ENCODE measurements at places on chromosomes 4 and X.

DNA sequence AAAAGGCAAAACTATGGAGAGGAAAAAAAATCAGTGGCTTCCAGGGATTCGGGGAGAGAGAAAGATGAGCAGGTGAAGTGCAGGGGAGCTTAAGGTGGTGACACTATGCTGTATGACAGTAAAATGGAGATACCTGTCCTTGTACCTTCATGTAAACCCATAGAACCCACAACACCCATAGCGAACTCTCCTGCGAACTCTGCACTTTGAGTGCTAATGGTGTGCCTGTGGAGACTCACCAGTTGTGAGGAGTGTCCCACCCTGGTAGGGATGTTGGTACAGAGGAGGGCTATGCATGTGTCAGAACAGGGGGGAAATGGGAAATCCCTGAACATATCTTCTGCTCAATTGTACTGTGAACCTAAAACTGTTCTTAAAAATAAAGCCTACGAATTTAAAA is 42.8 kb downstream of the HMX1 start:
- DNase-seq: no peak

GRCh38 chr4:86644892-86645291 is 50.8 kb downstream of the PTPN13 start:
- no peak for DNase-seq

DNA sequence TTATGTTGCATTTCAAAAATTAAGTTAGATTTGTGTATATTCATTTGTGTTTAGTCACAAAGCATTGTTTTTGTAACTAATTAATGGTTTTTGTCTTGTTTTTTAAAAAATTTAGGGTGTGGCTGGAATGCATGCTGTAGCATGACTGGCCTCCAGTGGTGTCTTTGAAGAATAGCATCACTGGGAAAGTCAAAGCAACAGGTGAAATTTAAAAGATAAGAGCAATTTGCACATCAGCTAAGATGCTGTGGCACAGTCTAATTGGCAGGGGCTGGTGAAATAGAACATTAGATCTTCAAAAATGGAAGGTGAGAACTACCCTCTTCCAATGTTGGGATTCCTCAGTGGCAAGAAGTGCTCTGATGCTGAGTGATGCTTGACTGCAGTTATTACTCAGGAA is 45.3 kb downstream of the ANK2 start:
- DNase-seq: no peak

GRCh38 chr4:113051361-113051760 is 1.9 kb downstream of the ANK2 start:
- no peak for DNase-seq

GRCh38 chrX:119130911-119131310 is 3.3 kb upstream of the KIAA1210 start:
- DNase-seq: no peak

- no peak for DNase-seq
Measured at GRCh38 chrX:10380300-10380699, 223.5 kb downstream of the CLCN4 start.

DNA sequence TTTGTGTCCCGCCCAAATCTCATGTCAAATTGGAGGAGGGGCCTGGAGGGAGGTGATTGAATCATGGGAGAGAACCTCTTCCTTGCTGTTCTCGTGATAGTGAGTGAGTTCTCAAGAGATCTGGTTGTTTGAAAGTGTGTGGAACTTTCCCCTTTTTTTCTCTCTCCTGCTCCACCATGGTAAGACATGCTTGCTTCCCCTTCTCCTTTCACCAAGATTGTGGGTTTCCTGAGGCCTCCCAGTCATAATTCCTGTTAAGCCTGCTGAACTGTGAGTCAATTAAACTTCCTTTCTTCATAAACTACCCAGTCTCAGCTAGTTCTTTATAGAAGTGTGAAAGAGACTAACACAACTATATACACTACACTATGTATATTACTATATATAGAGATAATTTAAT is 697.8 kb upstream of the HS3ST1 start:
- no peak for DNase-seq

Measured in effector memory CD4-positive, alpha-beta T cell (primary cell).